ENCODE measurements at places on chromosomes 2 and 18.

GRCh38 chr18:79520478-79521390, 125.0 kb downstream of the NFATC1 start:
- no peak for DNase-seq

DNA sequence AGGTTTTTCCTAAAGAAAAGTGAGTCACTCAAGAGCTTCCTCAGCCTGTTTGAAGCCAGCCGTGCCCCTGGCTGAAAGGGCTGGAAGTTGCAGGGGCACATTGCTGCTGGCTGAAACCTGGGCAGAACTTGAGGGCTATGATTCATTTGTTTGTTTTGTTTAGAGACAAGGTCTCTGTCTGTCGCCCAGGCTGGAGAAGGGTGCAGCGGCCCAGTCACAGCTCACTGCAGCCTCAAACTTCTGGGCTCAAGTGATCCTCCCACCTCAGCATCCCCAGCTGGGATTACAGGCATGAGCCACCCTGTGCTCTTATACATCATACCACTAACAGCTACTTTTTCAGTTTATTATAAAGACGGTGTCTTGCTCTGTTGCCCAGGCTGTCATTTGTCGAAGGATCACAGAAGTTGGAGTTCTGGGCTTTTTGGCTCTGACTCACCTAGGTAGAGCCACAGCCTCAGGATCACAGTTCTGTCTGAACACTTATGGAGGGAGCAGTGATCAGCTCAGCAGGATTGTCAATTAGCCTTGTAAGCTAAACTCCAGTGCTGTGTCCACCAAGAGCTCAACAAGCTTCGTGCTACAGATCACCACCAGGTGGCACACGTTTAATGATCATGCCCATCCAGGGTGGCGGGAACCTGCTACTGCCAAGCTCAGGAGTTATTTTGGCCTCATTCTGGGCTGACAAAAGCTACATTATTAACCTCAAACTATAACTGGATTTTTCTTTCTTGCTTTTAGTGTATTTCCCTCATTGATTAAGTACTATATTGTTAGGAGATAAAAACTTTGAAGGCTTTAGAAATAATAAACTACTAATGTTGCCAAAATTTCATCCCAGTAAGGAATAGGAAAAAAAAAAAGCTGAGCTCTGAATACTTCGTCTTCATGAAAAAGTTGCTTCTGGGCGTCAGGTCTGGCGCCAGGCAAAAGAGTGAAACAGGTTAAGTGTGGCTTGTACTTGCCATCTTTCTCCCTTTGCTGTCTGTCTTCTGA, 57.9 kb downstream of the ARHGEF33 start:
- DNase-seq, result peak; percentile 29

DNA sequence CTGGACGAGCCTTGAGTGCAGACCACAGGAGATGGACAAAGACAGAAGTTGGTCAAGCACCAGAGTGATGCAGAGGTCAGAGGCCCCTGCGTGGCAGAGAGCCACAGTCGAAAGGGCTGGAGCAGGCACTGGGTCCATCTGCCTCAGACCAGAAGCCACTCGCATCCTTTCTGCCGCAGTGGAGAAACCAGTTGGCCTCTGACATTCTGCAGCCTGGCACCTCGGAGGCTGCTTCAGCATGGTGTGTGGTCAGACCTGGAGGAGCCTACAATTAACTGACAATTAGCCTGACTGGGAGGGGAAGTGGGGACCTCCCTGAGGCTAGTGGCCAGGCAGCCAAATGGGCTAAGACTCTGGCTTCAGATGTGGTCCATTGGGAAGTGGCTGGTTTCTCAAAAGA, 111.1 kb downstream of the SGPP2 start:
- DNase-seq, result no peak

DNA sequence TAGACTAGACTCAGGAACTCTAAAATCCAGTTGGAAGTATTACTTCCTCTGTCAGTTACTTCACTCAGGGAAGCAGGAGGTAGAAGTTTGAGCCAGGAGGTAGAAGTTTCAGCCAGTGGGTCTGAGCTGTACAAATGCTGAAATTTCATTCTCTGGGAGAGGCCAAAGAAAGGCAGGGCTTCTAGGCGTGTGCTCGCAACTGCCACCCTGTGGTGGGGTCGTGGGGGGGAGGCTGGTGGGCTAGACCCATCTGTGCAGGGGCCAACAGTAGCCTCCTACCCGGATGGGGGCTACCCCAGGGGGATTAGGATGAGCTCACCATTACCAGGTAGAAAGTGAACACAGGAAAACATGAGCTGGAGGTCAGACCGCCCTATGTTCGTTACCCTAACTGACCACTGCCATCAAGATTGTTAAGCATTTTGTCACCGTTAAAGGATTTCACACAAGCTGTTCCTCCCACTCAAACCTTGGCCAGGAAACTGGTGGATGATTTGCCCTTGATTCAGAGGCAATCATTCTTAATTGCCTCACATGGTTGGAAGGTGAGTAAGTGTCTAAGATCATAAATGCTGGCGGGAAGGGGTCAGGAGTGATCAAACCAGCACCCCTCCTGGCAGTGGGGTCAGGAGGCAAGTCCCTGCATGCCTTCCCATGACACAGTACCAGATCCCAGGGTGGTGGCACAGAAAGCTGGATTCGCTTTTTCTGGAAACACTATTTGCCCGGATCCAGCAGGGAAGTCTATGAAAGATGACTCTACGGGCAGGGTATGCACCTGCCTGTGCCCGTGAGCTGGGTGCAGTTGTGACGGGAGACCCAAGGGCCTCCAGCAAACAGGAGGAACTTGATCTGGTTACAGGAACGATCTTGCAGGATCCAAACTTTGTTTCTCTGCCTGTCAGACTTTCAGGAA, 5.2 kb upstream of the FHL2 start:
- no peak for DNase-seq

DNA sequence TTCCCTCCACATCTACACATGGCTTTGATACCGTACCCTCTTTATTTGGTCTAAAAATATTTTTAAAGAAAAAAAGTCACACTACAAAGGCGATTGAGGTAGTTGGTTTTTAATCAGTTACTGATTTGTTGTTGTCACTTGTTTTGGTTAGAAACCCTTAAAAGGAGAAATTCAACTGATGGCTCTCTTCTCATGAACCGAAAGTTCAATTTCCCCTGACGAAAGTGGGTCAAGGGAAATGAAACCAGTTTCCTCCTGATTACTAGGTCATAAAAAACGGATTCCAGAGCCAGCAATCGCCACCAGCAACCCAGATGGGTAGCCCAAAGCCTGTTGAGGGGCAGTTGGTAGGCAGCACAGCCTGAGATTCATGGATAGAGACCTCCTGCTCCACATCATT, 63.2 kb downstream of the DLGAP1 start:
- DNase-seq, result no peak

GRCh38 chr18:40524881-40525280, 1430.2 kb upstream of the PIK3C3 start:
- DNase-seq, result no peak

DNA sequence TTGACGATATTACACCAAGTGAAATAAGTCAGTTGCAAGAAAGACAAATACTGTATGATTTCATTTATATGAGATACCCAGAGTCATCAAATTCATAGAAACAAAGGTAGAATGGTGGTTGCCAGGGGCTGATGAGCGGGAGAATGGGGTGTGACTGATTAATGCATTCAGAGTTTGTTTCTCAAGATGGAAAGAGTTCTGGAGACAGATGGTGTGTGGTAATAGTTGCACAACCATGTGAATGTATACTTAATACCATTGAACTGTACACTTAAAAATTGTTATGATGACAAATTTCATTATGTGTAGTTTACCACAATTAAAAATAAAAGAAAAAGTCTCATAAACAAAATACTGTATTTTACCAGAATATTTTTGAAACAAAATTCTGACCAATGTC, 117.3 kb downstream of the PIGN start:
- DNase-seq, result no peak

- DNase-seq, result no peak
Observed at GRCh38 chr2:178105566-178105965, 6.7 kb upstream of the RBM45 start.

Measured in stimulated activated CD4-positive, alpha-beta T cell treated with anti-CD3 and anti-CD28 coated beads, TNF-alpha, amount 100 ng/mL, for 1 hour (primary cell).